CD8-positive, alpha-beta memory T cell (primary cell): ENCODE measurements at places on chromosomes 12 and 14. TPM values are rescaled to one million over a fixed set of nuclear protein-coding genes. Genes with fewer than 3 reads are reported as not detected.
A peak's percentile ranks its signal among the peaks of the same experiment; 100 is the strongest.

HNRNPA1 gene
- total RNA-seq, result 2,000 TPM

CTSG gene
- not detected for total RNA-seq

AQP6 gene
- not detected for total RNA-seq

DCAF11 gene
- total RNA-seq, result 72.4 TPM

- DNase-seq, result no peak
These were observed 208.3 kb downstream of the EMP1 start for GRCh38 chr12:13404631-13405473.

DNA sequence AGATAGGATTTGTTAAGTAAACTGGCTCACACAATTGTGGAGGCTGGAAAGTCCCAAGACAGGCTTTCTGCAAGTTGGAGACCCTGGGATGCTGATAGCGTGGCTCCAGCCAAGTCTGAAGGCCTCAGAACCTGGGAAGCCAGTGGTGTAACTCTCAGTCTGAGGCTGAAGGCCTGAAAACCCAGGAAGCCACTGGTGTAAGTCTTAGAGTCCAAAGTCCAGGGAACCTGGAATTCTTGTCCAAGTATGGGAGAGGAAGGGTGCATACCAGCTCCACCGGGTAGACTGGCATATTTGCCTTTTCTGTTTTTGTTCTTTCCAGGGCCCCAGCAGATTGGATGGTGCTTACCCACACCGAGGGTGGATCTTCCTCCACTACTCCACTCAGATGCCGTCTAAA lies 18.1 kb downstream of the GMFB start:
- no peak for DNase-seq

DNA sequence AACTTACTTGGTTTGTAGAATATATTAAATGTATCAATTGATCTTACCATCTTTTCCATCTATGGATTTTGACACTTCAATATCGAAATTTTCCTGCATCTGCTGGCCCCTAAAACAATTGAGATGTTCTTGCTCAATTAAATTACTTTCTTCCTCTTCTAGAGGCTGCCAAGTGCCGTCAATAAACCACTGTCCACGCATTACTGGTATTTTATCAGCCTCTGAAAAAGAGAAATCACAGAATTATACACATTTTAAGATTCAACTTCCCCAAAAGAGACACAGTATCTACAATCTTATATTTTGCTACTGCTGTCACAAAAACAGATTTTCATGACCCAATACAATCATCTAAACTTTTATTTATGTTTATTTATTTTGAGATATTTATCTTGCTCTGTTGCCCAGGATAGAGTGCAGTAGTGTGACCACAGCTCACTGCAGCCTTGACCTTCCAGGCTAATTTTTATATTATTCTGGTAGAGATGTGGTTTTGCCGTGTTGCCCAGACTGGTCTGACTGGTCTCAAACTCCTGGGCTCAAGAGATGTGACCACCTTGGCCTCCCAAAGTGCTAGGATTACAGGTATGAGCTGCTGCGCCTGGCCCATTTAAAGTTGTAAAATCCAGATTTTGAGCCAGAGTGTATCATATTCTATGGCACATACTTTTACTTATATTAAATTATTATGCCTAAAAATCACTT lies 49.3 kb downstream of the DDHD1 start:
- DNase-seq, result no peak

- no peak for DNase-seq
These were observed 1.4 kb downstream of the AKT1 start for GRCh38 chr14:104794099-104794498.

DNA sequence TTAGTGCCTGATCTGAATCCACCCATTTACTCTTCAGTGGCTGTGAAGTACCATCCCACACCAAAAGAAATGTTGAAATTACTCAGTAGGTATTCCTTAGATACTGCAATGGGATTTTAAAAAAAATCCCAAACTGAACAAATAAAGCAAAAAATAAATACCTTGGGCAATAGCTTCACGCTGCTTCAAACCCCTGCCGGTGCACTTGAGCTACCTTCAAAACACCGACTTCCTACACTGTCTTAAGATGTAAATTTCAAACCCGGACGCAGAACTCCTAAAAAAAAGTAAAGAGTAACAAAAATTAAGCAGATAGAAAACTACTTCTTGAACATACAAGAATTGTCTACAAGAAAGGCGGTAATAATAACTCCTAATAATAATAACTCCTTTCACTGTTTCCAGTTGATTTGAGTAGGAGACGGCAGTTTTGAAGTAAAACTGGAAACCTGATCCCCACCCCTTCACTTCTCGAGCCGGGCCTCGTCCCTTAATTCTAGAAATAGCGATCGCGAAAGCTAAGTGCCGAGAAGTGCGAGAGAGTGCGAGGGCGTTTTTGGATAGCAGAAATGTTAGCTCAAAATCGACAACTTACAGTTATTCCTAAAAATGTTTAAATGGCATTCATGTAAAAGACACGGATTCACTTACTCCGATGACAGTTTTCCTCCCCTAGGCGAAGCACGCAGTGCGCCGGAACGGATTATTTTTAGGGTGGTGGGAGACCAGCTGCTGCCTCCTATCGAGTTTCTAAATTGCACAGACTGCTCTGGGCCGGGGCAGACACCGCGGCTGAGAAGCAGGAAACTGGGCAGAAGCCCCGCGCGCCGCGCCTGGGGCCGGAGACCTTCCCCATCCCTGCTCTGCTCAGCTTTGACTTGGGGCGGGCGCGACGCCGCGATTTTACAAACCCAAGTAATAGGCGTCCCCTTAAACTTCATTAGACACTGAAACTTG lies at the start of gene ABCC9:
Gene ABCC9 (minus strand): TSS at position 878 of the 957 bp plus-strand sequence. CDS start 4,752 bp downstream, outside the sequence.
- DNase-seq, result no peak

GRCh38 chr14:71117839-71118743 lies 210.8 kb downstream of the PCNX1 start:
- DNase-seq, result no peak

DNA sequence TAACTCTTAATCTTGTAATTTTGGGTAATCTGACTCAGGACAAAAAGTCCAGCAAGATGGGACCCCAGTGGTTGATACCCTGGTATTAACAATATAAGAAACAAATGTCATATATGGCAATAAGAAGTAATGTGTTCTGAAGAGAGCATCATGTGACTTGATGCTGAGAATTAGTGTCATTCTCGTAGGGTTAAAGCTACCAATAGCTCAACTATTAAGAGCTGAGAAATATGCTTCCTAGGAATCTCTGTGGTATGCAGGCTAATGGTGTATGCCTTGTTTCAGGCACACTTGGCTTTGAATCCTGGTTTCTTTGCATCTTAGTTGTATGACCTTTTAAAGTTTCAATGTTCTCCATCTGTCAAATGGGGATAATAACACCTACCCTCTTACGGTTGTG lies 9.1 kb downstream of the MYRFL start:
- DNase-seq, result no peak

DNA sequence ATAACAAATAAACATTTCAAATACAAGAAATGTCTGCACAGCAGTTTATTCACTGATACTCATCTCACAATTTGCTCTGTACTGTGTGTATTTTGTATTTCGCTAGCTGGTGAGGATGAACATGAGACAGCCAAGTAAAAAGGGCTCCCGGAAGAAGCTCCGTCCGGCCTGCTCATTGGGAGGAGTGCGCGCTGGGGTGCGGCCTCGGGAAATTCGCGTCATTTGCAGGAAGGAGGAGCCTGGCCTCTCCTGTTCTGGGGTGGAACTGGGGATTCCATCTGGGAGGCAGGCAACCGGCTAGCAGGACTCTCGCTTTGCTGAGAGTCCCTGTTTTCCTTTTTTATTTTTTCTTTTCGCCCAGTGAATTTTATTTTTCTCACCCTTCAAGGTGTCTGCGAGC lies 368.4 kb upstream of the TMEM132C start:
- no peak for DNase-seq

GRCh38 chr12:91180582-91181395 lies 1.8 kb downstream of the DCN start:
- DNase-seq, result no peak

- DNase-seq, result peak; percentile 18
These were observed 9.0 kb upstream of the LRTM2 start for GRCh38 chr12:1811281-1811947.

- DNase-seq, result no peak
These were observed 1.9 kb upstream of the KLHDC1 start for GRCh38 chr14:49691031-49691430.

- no peak for DNase-seq
These were observed 27.8 kb downstream of the HIP1R start for GRCh38 chr12:122862872-122863701.
